ENCODE measurements at places on chromosomes 12 and 14. TPM values are rescaled to one million over a fixed set of nuclear protein-coding genes. Genes with fewer than 3 reads are reported as not detected.

ARHGEF40 gene
- total RNA-seq, result 11.6 TPM

LRP1-AS gene
- total RNA-seq, result not detected

TPH2 gene
- total RNA-seq, result not detected

TAS2R31 gene
- total RNA-seq, result 2.7 TPM

RNASE1 gene
- 0.98 TPM for total RNA-seq

KIF5A gene
- not detected for total RNA-seq

MLXIP gene
- total RNA-seq, result 19.1 TPM

GTF2A1 gene
- 58.8 TPM for total RNA-seq

CLMN gene
- total RNA-seq, result 0.43 TPM

TCL1B gene
- total RNA-seq, result not detected

NYNRIN gene
- 3.9 TPM for total RNA-seq

KLHDC2 gene
- 91.1 TPM for total RNA-seq

GPR84 gene
- total RNA-seq, result under 0.01 TPM

INSM2 gene
- not detected for total RNA-seq

PLEKHG7 gene
- total RNA-seq, result not detected

PLEK2 gene
- 0.43 TPM for total RNA-seq

TMEM117 gene
- total RNA-seq, result 7.5 TPM

DEGS2 gene
- 0.26 TPM for total RNA-seq

NAA30 gene
- 17.7 TPM for total RNA-seq

KLRB1 gene
- not detected for total RNA-seq

KRT74 gene
- not detected for total RNA-seq

CACNA2D4 gene
- 0.60 TPM for total RNA-seq

TBK1 gene
- 31.5 TPM for total RNA-seq

CDC42BPB gene
- total RNA-seq, result 102 TPM

MYH7 gene
- total RNA-seq, result not detected

IAPP gene
- not detected for total RNA-seq
